Activated CD4-positive, alpha-beta T cell treated with anti-CD3 and anti-CD28 coated beads, Interleukin-2, amount 10 ng/mL, durations not matched to agents 7 days and 5 days (primary cell): ENCODE measurements at places on chromosomes 4 and X. TPM values are rescaled to one million over a fixed set of nuclear protein-coding genes. Genes with fewer than 3 reads are reported as not detected.

BMP2K gene
- 23.2 TPM for total RNA-seq

USP26 gene
- total RNA-seq: not detected

GASK1B gene
- total RNA-seq: not detected

GRCh38 chrX:78595901-78596502 lies 63.1 kb downstream of the RTL3 start:
- H3K27me3 ChIP-seq: no peaks in the 10 kb centered on the region
- no peak overlapping the region for H3K27ac ChIP-seq
- peaks cover 7% of the 10 kb centered on the region for H3K4me1 ChIP-seq
- no peak overlapping the region for H3K4me3 ChIP-seq

GRCh38 chr4:141647966-141648365 lies 11.6 kb downstream of the IL15 start:
- no peak for DNase-seq
- no peak overlapping the region for H3K27ac ChIP-seq
- no peaks in the 10 kb centered on the region for H3K4me1 ChIP-seq
- H3K36me3 ChIP-seq: no peaks in the 10 kb centered on the region
- no peak overlapping the region for H3K4me3 ChIP-seq
